Cardiac atrium fibroblast (primary cell): ENCODE measurements at places on chromosomes 3 and 15. TPM values are rescaled to one million over a fixed set of nuclear protein-coding genes. Genes with fewer than 3 reads are reported as not detected.

The GOLGA6L10 gene
- 0.49 TPM in 1 of 2 replicates, not detected in the other for total RNA-seq

The CD96 gene
- 0.32 and 1.4 TPM in 2 replicates for total RNA-seq

The SIDT1 gene
- total RNA-seq: not detected in 2 replicates

The CPN2 gene
- total RNA-seq: not detected in 2 replicates

The CDAN1 gene
- total RNA-seq: 7.8 and 8.1 TPM in 2 replicates

The ZDHHC23 gene
- total RNA-seq: 1.1 and 2.9 TPM in 2 replicates
